ENCODE measurements at places on chromosomes 6 and 20. TPM values are rescaled to one million over a fixed set of nuclear protein-coding genes. Genes with fewer than 3 reads are reported as not detected.

GRCh38 chr20:23180451-23180921, 94.4 kb upstream of the CD93 start:
- no peak for DNase-seq
- H3K27ac ChIP-seq = no peak overlapping the region
- H3K4me3 ChIP-seq = no peak overlapping the region
- H3K36me3 ChIP-seq = no peaks in the 10 kb centered on the region
- H3K4me1 ChIP-seq = no peaks in the 10 kb centered on the region
- peaks cover 13% of the 10 kb centered on the region for H3K27me3 ChIP-seq

DNA sequence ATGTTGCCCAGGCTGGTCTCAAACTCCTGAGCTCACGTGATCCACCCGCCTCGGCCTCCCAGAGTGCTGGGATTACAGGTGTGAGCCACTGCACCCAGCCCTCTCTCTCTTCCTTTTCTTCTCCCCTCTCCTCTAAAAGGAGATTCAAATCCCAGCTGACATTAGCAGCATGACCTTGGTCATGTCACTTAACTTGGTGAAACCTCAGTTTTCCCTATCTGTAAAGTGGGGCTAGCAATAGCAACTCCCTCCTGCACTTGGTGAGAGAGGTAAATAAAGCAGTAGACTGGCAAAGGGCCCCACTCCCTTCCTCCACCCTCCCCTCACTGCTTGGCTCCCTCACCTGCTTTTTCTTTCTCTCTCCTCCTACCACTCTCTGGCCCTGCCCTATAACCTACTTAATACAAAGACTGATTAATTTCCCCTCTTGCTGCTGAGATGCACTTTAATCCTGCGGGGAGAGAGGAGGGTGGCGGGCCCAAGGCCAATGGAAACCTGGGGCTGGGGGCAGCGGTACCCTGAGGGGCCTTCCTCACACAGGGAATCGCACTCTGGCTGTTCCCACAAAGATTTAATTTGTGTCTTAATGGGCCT, 54.2 kb upstream of the ZFAND3 start:
- no peak overlapping the region for H3K27ac ChIP-seq
- DNase-seq = no peak
- no peak overlapping the region for H3K4me3 ChIP-seq
- no peaks in the 10 kb centered on the region for H3K4me1 ChIP-seq
- H3K36me3 ChIP-seq = no peaks in the 10 kb centered on the region

- H3K36me3 ChIP-seq = no peaks in the 10 kb centered on the region
- peaks cover 67% of the 10 kb centered on the region for H3K27me3 ChIP-seq
- no peaks in the 10 kb centered on the region for H3K4me1 ChIP-seq
- no peak overlapping the region for H3K4me3 ChIP-seq
- H3K27ac ChIP-seq = no peak overlapping the region
These were observed 3.2 kb downstream of the GRIK2 start for GRCh38 chr6:101396548-101397173.

DNA sequence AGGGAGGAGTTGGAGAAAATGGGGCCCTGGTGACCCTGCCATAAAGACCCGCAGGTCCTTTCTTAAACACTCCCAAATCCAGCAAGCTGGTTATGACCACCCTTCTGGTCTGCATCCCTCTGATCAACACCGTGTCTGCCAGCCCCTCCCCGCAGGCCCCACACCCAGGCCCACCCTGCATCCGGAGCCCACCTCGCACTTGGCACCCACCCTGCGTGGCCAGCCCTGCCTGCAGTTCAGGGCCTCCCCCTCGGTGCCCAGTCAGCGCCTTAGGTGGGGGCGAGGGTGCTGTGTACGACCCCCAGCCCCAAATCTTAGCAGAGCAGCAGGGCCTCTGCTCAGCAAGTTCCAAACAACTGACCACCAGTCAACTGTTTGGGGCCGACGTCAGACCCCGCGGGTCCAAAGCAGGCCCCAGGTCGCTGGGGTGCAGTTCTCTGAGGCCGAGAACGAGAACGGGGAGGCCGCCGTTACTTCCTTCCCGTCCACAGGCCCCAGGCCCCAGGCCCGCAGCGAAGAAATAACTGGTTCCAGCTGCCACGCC, 1.2 kb downstream of the ACSS1 start:
- H3K4me1 ChIP-seq = peaks cover 58% of the 10 kb centered on the region
- peaks cover 15% of the 10 kb centered on the region for H3K27me3 ChIP-seq
- H3K4me3 ChIP-seq = peak overlapping the region; percentile 84
- peaks cover 15% of the 10 kb centered on the region for H3K36me3 ChIP-seq

GRCh38 chr20:6683021-6683977, 84.2 kb upstream of the BMP2 start:
- H3K4me3 ChIP-seq = no peak overlapping the region
- no peaks in the 10 kb centered on the region for H3K4me1 ChIP-seq
- no peaks in the 10 kb centered on the region for H3K27me3 ChIP-seq
- no peaks in the 10 kb centered on the region for H3K36me3 ChIP-seq
- no peak for DNase-seq

DNA sequence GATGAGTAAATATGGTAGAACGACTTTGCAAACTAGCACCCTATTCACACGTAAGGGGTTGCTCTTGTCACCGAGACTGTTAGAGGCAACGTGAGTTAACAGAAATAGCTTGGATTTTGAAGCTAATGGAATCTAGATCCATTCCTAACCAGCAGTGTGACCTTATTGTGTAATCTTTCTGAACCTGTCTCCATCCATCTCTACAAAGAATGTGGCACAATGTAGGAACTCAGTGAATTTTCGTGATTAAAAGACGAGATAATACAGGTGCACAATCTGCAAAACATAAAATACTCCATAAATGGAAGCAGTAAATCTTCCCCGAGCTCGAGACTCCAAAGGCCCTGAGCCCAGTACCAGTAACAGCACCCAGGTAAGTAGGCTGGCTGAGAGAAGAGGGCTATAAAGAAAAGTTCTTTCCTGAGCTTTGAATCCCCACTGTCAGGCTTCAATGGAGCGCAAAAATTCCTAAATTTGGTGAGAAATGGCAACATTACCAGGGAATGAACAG, 801 bp upstream of the KIFC1 start:
- no peak for DNase-seq
- peak overlapping the region; percentile 94 for H3K27ac ChIP-seq
- H3K36me3 ChIP-seq = peaks cover 31% of the 10 kb centered on the region
- peaks cover 39% of the 10 kb centered on the region for H3K4me1 ChIP-seq
- H3K27me3 ChIP-seq = no peaks in the 10 kb centered on the region

GRCh38 chr6:89351671-89352277, 748 bp downstream of the UBE2J1 start:
- H3K27ac ChIP-seq = peak overlapping the region; percentile 97
- no peak for DNase-seq
- peaks cover 9% of the 10 kb centered on the region for H3K36me3 ChIP-seq
- no peaks in the 10 kb centered on the region for H3K27me3 ChIP-seq

DNA sequence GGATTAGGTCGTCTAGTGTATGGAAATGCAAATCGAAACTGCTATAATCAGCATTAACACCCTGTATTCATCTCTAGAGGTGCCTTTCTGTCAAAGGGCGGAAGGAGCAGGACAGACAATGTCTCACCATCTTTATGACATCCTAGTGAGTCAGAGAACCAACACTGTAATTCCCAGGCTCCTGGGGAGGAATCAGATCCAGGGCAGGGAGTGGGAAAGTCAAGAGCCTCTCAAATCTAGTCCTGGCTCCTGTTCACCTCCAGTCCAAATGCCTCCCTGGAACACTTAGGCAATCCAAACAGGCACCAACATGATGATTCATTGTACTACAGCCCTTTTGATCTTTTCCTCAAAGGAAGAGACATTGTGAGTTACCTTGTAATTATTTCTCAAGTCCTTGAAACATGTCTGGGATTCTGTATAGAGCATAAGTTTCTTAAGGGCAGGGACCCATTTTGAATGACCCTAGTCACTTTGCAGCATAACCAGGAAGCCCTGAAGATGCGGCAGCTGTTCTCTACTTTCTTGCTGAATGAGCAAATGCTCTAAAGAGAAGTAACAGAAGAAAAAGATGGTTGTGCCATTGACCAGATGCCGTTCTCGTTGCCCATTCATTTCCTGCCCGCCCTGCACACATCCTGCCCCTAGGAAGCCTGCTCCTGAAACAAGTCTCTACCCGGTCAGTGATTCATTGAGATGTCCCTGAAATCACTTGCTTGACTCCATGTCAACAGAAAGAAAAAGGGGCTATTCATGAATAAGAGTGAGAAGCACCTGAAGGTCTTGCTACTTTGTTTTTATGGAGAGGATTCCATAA, 112.8 kb upstream of the JARID2 start:
- no peaks in the 10 kb centered on the region for H3K36me3 ChIP-seq
- no peak overlapping the region for H3K27ac ChIP-seq
- no peaks in the 10 kb centered on the region for H3K27me3 ChIP-seq

- H3K27ac ChIP-seq = no peak overlapping the region
- H3K27me3 ChIP-seq = no peaks in the 10 kb centered on the region
- H3K4me1 ChIP-seq = peaks cover 39% of the 10 kb centered on the region
- peaks cover 16% of the 10 kb centered on the region for H3K36me3 ChIP-seq
These were observed 9.0 kb downstream of the VPS16 start for GRCh38 chr20:2849529-2849928.

DNA sequence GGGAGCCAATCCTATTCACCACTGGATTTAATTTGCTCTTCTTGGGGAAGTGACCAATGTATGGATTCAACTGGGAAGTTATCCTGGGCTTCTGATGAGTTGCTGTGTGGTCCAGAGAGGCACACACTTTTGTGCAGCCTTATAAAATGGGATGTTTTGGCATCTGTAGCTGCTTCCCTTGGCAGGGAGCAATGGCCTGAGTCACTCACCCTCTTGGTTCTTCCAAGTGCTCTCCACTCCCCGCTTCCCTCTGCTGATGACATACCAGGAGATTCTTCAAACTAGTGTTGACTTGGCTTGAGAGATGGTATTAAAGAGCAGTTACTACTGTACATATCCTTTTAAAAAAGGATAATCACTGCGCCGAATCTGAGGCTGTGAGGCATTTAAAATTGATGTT, 105.8 kb downstream of the JARID2 start:
- peaks cover 17% of the 10 kb centered on the region for H3K36me3 ChIP-seq
- H3K4me3 ChIP-seq = no peak overlapping the region
- no peak overlapping the region for H3K27ac ChIP-seq
- no peak for DNase-seq
- H3K4me1 ChIP-seq = peaks cover 52% of the 10 kb centered on the region

DNA sequence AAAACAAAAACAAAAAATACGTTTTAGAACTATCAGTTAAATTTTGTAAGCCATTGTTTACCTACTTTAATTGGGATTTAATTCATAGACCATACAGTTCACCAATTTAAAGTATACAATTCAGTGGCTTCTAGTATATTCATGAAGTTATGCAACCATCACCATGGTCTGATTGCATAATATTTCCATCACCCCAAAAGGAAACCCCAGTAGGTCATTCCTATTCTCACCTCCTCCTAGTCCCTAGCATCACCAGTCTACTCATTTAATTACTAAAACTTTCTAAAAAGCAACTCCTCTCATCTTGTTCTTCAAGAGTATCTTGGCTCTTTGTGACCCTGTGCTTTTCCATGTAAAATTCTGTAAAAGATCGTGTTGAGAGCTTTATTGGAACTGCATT, 60.2 kb downstream of the ASXL1 start:
- H3K27ac ChIP-seq = no peak overlapping the region
- H3K36me3 ChIP-seq = peaks cover 27% of the 10 kb centered on the region
- H3K4me1 ChIP-seq = peaks cover 25% of the 10 kb centered on the region

DNA sequence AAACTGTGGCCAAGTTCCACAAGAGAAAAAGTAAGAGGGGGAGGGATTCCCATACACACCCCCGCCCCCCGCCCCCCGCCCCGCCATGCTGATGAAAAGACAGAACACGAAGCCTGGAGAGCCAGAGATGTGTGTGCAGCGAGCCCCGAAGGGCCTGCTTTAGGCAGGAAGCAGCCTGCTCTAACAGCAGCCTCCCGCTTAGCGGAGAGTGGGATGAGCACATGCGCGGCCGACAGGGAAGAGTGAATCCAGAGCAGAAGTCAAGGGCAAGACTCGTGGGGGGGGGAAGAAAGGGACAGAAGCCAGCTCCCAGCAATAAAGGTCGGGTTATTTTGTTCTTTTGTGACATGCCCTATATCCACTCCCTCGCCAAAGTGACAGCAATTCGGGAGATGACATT, 67.2 kb upstream of the PTGIS start:
- no peak for DNase-seq
- H3K27ac ChIP-seq = no peak overlapping the region
- peaks cover 18% of the 10 kb centered on the region for H3K36me3 ChIP-seq
- H3K27me3 ChIP-seq = no peaks in the 10 kb centered on the region
- H3K4me1 ChIP-seq = no peaks in the 10 kb centered on the region
- no peak overlapping the region for H3K4me3 ChIP-seq

DNA sequence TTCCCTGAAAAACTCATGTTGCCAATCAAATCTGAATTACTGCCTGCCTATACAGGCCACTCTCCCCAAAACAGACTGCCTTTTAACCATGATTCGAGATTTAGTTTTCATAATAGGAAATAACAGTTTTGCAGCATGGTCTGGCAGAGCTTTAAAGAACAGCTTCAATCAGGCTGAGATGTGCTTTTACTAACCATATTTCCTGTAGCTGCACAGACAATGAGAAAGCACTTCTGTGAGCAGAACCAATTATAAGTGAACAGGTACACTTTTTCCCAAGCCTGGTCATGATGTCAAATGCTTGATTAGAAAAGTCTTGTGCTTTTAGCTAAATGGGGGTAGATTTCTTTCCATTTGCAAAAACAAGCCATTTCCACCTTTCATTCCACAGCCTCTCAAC, 108.2 kb downstream of the THEMIS start:
- no peak overlapping the region for H3K4me3 ChIP-seq
- peaks cover 72% of the 10 kb centered on the region for H3K36me3 ChIP-seq
- no peak for DNase-seq
- peak overlapping the region; percentile 54 for H3K27ac ChIP-seq
- no peaks in the 10 kb centered on the region for H3K27me3 ChIP-seq

GRCh38 chr6:151317103-151317994, 74.0 kb downstream of the ZBTB2 start:
- H3K4me3 ChIP-seq = no peak overlapping the region
- H3K27ac ChIP-seq = no peak overlapping the region
- DNase-seq = no peak
- peaks cover 11% of the 10 kb centered on the region for H3K27me3 ChIP-seq
- H3K36me3 ChIP-seq = peaks cover 2% of the 10 kb centered on the region

GRCh38 chr6:10954590-10955010, 67.7 kb downstream of the SYCP2L start:
- no peak overlapping the region for H3K4me3 ChIP-seq
- H3K27me3 ChIP-seq = peaks cover 10% of the 10 kb centered on the region
- no peaks in the 10 kb centered on the region for H3K4me1 ChIP-seq
- no peak overlapping the region for H3K27ac ChIP-seq
- DNase-seq = peak; percentile 72
- H3K36me3 ChIP-seq = no peaks in the 10 kb centered on the region

GRCh38 chr20:52494244-52494643, 302.7 kb upstream of the ZFP64 start:
- H3K4me1 ChIP-seq = peaks cover 16% of the 10 kb centered on the region
- no peak overlapping the region for H3K4me3 ChIP-seq
- no peaks in the 10 kb centered on the region for H3K36me3 ChIP-seq
- DNase-seq = peak; percentile 9
- H3K27me3 ChIP-seq = peaks cover 1% of the 10 kb centered on the region

- DNase-seq = no peak
- H3K36me3 ChIP-seq = no peaks in the 10 kb centered on the region
- no peak overlapping the region for H3K27ac ChIP-seq
- H3K4me3 ChIP-seq = no peak overlapping the region
These were observed 70.9 kb downstream of the GCLC start for GRCh38 chr6:53474010-53474409.

The TCP11 gene
- not detected for total RNA-seq

The SPDEF gene
- total RNA-seq = not detected

The DCDC2 gene
- total RNA-seq = not detected

The RAB44 gene
- 0.08 TPM for total RNA-seq

The DAAM2 gene
- total RNA-seq = not detected

The RBCK1 gene
- total RNA-seq = 155 TPM

The RAD21L1 gene
- 0.27 TPM for total RNA-seq

The LRRC73 gene
- total RNA-seq = 0.48 TPM

The PROKR2 gene
- total RNA-seq = not detected

The MUCL3 gene
- total RNA-seq = not detected

The ZNF311 gene
- total RNA-seq = 0.55 TPM

Data from activated CD4-positive, alpha-beta T cell treated with anti-CD3 and anti-CD28 coated beads, Interleukin-2, amount 10 ng/mL, durations not matched to agents 7 days and 5 days (primary cell).